ENCODE measurements at places on chromosomes 5 and 9.

DNA sequence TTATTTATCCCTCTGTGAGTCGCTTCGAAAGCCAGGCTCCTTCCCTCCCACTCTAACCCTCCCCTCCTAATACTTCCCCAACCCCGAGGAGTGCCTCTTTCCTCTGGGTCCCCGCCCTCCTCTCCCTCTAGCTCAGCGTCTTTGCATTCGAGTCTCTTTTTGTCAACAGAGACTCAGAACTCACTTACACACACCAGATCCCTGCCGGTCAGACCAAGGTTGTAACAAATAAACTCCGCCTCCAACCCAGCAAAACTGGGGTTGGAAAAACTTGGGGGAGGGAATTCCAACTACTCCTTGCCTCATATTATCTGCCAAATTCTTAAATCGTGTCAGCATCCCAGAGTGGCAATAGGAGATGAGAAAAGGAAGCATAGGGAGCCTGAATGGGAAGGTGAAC, at the start of gene HTR1A:
TSS of gene HTR1A (minus strand) at position 167 of the 400 bp plus-strand sequence. CDS start 726 bp downstream, outside the sequence.
- no peak for DNase-seq

- DNase-seq: peak; percentile 47
Observed at GRCh38 chr9:134360897-134361296, 34.6 kb downstream of the RXRA start.

DNA sequence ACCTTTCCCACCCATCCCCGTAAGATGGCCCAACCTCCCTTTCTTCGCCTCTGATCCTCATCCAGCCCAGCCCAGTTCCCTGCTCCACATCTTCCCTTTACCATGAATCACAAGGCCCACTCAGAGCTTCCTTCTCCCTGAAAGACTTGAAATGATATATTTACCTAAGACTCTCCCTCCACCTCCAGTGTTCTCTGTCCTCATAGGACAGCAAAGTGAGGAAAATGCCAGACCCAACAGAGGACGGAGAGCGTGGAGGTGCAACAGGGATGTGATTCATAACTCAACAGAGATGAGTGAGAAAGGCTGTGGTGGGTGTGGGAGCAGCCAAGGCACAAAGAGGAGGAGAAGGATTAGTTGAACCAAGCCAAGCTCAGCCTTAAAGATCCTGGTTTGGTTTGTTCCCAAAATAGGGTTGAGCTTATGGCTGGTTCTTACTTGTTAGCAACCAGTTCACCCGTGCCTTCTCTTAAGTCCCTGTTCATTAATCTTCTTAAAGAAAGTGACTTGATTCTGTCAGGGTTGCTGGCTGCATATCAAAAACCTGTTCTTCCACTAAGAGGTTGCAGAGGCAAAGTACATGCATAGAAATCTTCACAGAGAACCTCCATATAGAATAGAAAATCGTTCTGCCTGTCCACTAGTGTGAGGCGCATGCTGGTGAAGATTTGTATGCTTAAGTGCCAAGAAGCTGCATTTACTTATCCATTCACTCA, 183.2 kb downstream of the ACTL7B start:
- peak; percentile 9 for DNase-seq

DNA sequence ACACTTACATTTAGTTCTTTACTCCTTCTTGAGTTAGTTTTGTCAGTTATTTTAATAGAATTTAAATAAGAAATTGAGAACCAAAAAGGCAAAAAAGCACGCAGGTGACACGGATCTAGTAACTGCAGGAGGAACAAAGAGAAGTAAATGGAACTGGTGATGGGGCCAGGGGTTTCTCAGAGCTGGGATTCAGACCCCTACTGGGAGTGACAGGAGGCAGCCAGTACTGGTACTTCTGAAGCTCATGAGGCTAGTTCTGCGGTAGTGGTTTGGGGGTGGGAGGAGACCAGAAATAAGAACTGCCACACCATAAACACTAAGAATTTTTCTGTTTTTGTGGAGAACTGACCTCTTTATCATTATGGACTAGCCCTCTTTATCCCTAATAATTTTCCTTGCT, 48.2 kb downstream of the OXCT1 start:
- no peak for DNase-seq

- no peak for DNase-seq
Observed at GRCh38 chr9:118088090-118088489, 383.9 kb downstream of the TLR4 start.

- peak; percentile 89 for DNase-seq
Observed at GRCh38 chr9:105007143-105007542, 79.2 kb upstream of the ABCA1 start.

GRCh38 chr5:176636426-176636825, 6.0 kb downstream of the EIF4E1B start:
- DNase-seq: peak; percentile 34

DNA sequence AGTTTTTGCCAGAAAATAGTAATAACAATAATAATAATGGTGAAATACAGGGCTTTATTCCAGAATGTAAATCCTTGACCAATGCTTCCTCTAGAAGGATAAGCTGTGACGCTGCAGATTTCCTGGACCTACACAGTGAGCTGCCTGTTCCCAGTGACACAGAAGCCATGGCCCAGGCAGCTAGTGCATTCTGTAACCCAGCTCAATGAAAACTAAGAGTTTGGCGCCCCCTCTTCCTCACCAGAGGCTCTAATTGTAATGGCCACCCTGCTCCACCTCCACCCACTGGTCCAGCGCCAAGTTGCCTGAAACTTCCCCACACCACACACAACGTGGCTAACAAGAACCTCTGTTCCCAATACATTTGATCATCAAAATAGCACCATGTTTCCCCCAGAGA, 248.1 kb downstream of the CETN3 start:
- peak; percentile 33 for DNase-seq

GRCh38 chr5:114984796-114985195, 184.9 kb downstream of the TRIM36 start:
- no peak for DNase-seq

DNA sequence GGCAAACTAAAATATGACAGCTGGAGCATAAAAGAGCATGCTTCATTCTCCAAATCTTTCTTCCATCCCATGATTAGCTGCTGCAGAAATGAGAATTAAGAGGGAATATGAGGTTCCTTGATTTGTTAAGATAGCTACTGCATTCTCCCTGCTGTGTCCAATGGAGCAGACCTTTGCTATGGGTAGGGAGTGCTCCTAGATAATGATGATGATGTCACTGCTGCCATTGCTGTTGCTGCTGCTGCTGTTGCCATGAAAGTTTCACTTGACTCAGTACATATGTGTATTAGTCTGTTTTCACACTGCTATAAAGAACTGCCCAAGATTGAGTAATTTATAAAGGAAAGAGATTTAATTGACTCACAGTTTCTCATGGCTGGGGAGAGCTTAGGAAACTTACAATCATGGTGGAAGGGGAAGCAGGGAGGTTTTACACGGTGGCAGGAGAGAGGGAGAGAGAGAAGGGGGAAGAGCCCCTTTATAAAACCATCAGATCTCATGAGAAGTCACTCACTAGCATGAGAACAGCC, 128.9 kb downstream of the INSYN2B start:
- no peak for DNase-seq

- DNase-seq: no peak
Observed at GRCh38 chr5:140381351-140381750, 20.3 kb upstream of the ANKHD1 start.

DNA sequence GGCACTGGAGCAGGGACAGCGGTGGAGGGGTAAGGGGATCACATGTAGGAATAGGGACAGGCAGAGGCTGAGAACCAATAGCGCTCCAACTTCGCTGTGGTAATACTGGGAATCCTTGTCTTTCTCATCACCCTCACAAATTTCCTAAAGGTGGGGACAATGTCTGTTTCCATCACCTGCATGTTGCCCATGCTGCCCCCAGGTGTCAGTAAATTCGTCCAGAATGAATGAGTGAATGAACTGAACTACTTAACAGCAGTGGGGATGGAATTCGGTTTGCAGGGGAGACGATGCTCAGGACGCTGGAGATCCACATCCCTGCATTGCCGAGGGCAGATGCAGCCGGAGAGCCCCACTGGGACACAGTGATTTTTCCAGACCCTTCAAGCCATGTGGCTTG, 129.9 kb downstream of the PDZD2 start:
- DNase-seq: no peak

- no peak for DNase-seq
Observed at GRCh38 chr9:129408535-129409215, 212.2 kb downstream of the C9orf50 start.

DNA sequence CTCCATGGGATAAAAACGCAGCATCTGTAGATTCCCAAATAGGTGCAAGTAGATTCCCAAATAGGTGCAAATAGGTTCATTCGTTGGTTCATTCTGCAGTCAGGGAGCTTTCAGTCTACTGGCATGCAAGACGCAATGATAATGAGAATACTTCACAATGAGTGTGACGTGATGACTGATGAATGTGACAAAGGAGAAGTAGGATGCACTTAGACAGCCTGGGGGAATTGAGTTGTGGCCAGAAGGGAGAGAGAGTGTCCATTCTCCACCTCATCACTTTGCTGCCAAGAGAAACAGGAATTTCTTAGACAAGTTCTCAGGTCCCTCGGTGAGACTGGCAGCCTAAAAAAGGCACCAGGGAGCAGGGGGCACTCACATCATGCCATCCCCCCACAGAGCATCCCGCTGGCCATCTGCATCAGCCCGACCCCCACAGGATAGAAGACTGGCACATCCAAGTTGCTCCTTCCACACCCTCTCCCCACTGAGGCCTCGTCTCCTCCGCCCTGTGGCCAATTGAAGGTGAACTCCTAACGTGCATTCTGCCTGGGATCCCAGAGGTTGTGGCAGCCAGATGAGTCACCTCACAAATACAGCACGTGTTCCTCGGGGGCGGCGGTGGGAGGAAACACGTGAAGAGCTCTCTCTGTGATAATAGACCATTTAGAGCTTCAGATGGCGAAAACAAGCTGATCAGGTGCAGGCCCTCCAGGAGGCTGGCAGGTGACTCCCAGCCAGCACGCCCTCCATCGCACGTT, 19.9 kb upstream of the KCNIP1 start:
- DNase-seq: peak; percentile 6

GRCh38 chr9:131704988-131705387, 34.9 kb downstream of the RAPGEF1 start:
- no peak for DNase-seq

DNA sequence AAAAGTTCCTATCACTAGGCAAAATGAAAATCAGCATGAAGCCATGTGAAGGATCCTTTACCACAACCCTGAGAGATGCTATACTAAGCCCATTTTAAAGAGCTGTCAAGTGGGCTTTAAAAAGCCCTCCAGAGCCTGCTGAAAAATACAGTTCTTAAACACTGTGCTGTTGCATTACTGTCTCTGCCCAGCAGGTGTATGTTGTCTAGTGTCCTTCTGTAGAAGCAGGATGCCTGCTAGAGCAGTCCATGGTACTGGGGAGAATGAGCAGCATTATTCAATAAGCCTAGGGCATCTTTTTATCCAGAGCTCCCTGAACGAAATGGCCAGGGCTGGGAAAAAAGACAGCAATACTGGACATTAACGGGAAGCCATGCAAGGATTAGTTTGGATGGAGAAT, 126.2 kb upstream of the PLCXD3 start:
- peak; percentile 9 for DNase-seq

DNA sequence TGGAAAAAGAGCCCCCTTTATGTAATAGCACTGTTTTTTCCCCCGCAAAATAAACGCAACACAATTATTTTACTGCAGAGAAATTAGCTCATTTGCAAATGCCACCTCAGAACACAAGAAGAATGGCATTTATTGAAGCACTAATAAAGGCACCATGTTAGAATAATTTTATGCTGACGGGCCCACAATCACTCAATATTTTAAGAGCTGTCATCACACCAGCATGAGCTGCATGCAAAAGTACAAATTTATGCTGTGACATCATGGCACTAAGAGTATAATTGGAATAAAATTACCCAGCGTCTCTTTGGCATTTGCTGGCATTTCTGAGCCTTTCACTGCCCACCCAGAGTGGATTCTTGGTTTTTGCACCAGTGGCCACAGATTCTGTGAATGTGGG, 364.6 kb downstream of the TLE4 start:
- no peak for DNase-seq

- DNase-seq: no peak
Observed at GRCh38 chr9:83425240-83425639, 113.0 kb downstream of the FRMD3 start.

- no peak for DNase-seq
Observed at GRCh38 chr5:169767938-169768337, 130.9 kb downstream of the DOCK2 start.

- DNase-seq: no peak
Observed at GRCh38 chr9:133394687-133395271, 18.6 kb downstream of the STKLD1 start.

GRCh38 chr5:178376921-178377582, 144.4 kb upstream of the PHYKPL start:
- peak; percentile 14 for DNase-seq

GRCh38 chr5:52771343-52772039, 16.2 kb upstream of the ITGA1 start:
- DNase-seq: no peak

DNA sequence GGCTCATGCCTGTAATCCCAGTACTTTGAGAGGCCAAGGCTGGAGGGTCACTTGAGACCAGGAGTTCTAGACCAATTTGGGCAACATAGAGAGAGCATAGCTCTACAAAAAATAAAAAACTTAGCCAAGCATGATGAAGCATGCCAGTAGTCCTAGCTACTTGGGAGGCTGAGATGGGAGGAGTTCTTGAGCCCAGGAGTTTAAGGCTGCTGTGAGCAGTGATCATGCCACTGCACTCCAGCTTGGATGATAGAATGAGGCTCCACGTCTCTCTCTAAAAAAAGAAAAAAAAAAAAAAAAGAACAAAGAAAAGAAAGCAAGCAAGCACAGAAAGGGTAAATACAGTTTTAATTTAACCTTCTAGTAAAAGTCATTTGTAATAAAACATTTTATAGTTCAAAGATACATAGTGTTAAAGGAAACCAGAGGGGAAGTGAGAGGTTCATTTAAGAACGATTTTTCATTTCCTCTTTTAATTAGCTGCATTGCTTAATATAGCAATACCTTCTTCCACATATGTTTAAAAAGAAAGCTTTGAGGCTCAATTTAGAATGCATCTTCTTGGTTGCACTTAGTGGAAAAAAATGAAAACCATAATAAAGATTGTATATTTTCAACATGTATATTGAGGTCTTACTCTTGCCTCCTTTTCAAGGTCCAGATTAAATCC, 14.9 kb downstream of the GAPT start:
- no peak for DNase-seq

DNA sequence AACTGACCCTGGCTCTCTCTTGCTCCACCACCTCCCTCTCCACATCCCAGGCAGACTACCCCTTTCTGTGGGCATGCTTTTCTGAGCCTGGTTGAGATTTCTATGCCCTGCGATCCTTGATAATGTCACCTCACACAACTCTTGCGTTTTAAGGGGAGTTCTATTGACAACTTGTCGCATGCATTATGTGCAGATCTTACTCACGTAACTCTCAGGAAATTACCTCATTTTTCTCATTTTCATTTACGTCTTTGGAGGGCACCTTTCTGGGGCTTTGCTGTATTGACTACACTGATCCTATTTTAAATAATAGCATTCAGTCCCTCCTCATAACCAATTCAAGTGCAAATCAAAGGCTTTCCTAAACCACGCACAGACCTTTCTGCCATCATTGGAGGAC, 140.4 kb upstream of the WWC1 start:
- no peak for DNase-seq

DNA sequence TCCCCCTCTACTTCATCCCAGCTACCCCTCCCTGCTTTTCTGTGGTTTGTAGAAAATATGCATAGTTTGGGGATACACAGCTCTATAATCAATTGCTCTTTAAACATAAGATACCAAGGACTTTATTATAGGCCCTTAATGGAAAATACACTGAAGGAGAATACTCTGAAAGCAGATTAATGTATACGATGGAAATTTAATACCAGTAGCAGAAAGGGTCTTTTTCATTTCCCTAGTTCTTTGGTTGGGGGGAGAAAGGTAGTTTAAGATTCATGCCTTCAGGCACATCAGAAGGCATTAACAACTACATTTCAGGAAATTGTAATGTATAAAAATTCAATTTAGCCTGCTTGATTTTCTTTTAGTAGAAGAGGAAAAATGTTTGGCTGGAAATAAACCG, 452.9 kb upstream of the ZNF608 start:
- no peak for DNase-seq
